ENCODE measurements at places on chromosomes 6 and 20.

DNA sequence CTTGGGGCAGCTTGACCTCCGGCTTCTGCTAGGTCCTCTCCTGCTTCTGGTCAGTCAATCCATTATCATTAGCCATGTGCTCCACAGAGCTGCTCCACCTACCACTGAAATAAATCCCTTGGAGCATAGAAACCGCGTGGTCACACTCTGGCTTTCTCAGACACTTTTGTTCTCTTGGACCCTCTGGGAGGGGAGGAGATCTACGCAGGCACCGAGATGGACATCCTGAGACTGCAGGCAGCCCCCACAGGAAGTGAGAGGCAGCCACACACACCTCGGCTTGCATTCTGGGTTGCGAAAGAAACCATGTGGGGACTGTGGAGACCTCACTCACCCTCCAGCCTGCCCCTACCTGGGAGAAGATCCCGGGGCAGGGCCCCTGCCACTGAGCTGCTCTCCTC, 79.5 kb downstream of the FYN start:
- peak; percentile 17 for DNase-seq

DNA sequence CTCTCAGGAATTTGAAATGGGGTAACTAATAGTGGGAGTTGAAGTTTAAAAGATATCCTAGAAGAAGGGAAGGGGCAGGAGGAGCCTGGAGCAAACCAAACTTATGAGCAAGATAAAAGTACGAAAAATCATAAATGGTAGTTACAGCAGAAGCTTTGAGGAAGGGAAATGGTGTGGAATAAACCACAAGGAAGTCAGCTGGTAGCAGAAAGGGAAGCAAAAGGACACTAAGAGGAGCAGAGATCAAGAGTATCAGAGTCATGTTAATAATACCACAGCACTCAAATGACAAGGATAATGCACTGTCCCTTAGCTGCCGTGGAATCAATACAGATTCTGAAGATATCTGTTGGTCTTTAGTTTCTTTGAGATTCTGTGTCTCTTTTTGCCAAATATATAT, 44.9 kb upstream of the CCDC28A start:
- no peak for DNase-seq

GRCh38 chr6:63910863-63911551, 275.4 kb downstream of the PHF3 start:
- no peak for DNase-seq

GRCh38 chr20:46362921-46363867, 43.2 kb downstream of the ELMO2 start:
- DNase-seq = no peak

GRCh38 chr20:40681684-40682083, 7.4 kb downstream of the MAFB start:
- DNase-seq = no peak

DNA sequence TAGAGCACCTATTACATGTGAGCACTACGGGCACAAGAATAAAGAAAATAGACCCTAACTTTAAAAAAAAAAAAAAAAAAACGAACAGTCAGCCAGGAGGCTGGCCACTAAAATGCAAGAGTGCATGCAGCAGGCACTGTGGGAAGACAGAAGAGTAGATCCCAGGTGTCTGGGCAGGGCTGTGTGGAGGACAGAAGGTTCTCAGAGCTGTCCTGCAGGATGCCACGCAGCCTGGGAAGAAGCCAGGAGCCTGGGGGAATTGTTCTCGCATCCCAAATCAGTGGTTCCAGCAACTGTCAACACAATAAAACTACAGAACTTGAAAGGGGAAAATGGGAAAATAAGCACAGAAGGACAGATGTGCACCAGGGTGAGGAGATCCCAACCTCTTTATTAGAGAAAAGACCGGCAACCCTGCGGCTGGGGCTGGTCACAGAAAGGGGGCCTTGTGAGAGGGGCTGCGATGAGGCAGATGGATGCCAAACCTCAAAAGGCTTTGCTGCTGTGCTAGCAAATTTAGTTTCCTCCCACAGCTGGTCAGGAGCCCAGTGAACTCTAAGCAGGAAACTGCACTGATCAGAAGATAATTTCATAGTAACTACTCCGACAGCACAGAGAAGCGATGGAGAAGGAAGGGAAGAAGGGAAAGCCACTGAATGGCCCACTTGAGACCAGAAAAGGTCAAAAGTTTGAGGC, 30.9 kb downstream of the MAP3K5 start:
- peak; percentile 12 for DNase-seq

GRCh38 chr6:159427771-159428170, 258.6 kb downstream of the FNDC1 start:
- no peak for DNase-seq

DNA sequence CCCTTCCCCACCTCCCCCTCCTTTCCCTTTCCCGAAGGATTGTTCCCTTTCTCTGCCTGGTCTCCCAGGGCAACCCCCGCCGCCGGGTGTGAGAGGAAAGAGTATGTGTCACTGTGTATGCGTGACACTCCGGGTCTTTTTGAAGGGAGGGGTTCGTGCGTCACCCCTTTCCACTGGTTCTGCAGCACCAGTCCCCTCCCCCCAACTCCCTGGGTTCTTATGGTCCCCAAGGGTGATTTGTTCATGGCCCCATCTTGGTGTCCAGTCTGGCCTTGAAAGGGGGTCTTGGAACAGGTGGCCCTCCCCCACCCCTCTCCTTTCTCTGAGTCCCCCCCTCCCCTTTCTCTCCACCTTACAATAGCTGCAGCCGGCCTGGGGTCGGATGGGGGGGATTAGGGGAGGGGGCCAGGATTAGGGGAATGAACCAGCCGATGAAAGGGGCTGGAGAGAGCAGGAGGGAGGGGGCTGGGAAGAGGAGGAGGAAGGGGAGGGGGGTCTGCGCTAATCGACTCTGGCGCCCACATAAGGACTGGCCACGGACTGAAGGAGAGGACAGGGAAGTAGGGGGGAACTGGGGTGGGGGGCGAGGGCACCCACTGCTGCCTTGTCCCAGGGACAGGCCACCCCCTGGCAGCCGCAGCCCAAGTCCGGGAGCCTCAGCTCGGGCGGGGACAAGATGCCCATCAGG, 1.3 kb upstream of the RING1 start:
- DNase-seq = no peak

- no peak for DNase-seq
These were observed 41.5 kb downstream of the APCDD1L start for GRCh38 chr20:58473453-58474425.

- DNase-seq = no peak
These were observed 12.9 kb downstream of the PARD6B start for GRCh38 chr20:50744143-50744792.

Data from stimulated activated naive CD4-positive, alpha-beta T cell (primary cell).